Non-pigmented ciliary epithelial cell (primary cell): ENCODE measurements at places on chromosomes 2 and 18.

GRCh38 chr2:118791483-118791882, 56.0 kb downstream of the EN1 start:
- no peak for DNase-seq

DNA sequence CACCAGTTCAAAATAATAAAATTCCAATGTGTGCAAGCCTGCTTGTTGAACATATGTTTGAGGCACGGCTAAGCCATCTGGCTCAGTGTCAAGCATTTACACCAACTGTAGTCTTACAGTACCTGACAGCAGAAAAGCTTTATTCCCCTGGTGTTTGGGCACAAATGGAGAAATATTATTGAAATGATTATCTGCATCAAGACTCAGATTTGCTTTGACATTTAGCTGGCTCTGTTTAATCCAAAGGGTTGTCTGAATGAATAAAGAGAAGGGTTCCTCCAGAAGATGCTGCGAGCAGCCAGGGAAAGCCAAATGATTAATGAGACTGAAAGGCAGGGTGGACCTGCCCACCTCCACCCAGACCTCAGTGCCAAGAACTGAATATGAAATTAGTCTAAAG, 393.2 kb upstream of the GALNT5 start:
- no peak for DNase-seq

DNA sequence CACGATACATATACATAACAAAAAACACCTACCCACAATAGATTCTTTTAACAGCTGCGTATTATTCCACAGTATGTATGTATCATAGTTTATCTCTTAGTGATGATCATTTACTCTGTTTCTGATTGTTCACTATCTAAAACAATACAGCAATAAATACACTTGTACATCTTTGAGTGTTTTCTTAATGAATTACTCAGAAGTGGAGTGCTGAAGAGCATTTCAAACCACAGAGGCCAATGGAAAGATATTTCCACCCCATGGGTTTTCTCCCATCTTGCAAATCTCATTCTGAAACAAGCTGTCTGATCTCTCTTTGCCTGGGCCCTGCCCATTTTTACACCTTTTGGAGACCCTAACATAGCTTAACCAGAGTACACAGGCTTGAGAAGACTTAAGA, 113.8 kb upstream of the KLF7 start:
- DNase-seq: no peak

- DNase-seq: no peak
Measured at GRCh38 chr18:6203791-6204190, 210.9 kb downstream of the L3MBTL4 start.

GRCh38 chr2:211654211-211654780, 884.3 kb downstream of the ERBB4 start:
- no peak for DNase-seq

- DNase-seq: no peak
Measured at GRCh38 chr2:66679442-66679841, 244.5 kb downstream of the MEIS1 start.

DNA sequence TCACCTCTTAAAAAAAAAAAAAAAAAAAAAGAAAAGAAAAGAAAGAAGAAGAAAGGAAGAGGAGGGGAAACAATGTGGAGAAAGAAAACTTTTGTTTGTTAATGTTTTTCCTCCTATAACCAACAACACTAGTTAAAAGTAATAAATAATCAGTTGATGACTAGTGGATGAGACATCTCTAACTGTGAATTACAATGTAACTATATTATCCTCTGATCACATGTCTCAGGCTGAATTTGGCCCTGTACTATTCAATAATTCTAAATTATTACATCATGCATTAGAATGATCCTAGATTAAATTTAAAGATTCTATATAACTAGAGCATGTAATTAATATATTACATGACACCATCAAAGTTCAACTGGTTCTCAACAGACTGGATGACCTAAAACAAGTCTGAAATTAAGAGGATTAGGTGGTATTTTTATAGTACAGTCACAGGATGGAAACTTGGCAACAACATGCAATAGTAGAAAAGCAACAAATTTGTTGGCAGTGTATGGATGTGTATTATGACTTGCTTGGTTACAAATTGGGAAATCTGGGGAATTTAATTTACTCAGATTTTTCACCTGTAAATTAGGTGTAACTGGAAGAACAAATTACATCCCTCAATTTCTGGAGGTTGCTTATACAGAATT, 269.3 kb upstream of the SETBP1 start:
- DNase-seq: no peak

- DNase-seq: no peak
Measured at GRCh38 chr18:51012441-51012840, 17.6 kb upstream of the SMAD4 start.

DNA sequence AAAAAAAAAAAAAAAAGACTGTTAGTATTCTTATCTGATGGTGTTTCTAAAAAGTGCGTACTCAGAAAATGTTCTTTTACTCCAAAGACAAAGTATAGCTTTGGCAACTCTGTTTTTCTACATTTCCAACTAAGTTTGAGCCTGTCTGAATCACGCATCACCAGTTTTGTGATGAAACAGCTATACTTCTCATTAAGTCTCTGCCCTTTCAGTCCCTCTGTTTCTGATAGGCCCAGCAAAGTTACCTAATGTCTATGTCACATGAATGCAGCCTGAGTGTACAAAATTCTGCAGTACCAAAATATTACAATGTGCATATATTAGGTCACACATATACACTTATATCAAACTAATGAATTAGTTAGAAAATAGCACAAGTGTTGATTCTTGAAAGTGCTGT, 22.4 kb downstream of the TWSG1 start:
- DNase-seq: no peak

DNA sequence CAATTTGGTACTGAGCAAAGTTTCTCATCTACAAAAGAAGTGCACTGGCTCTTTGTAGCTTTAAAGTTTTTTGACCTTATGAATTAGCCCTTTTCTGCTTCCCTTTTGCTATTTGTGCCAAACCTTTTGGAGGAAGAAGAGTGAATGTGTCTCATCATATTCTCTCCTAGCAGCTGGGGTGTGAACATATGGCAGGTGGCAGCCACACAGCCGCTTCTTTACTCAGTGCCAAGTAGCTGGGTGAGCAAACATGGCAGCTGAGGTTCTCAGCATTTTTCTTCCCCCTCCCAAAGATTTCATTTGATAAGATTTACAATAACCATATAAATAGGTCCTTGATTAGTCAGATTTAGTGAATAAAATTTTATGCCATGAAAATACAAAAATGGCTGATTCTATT, 46.7 kb upstream of the STK17B start:
- DNase-seq: no peak

- DNase-seq: no peak
Measured at GRCh38 chr2:72788756-72789155, 37.1 kb downstream of the EXOC6B start.

- DNase-seq: no peak
Measured at GRCh38 chr2:202096736-202097135, 23.7 kb downstream of the KIAA2012 start.

GRCh38 chr2:102258386-102259074, 52.8 kb upstream of the IL1RL1 start:
- peak; percentile 94 for DNase-seq

GRCh38 chr18:76167410-76167809, 327.6 kb downstream of the ZNF516 start:
- DNase-seq: no peak

GRCh38 chr2:198930170-198930569, 527.6 kb downstream of the SATB2 start:
- no peak for DNase-seq

DNA sequence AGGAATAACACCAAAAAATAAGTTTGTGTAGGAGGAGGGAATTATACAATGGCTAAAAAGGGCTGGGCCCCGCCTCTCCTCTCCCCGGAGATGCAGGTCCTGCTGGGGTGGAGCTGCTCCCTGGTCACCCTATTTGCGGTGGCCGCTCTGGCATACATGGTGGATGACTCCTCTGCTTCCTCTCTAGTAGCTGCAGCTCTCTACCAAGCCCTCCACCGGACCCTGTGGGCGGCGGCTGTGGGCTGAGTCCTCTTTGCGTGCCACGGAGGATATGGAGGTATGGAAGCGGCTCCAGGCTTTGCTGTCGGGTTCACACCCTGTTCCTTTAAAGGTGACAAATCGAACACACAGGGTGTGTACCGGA, 77.1 kb upstream of the SEC11C start:
- no peak for DNase-seq

GRCh38 chr2:174840436-174840835, 76.2 kb upstream of the CHRNA1 start:
- DNase-seq: peak; percentile 60

GRCh38 chr18:26710470-26711096, 154.9 kb downstream of the AQP4 start:
- DNase-seq: no peak

DNA sequence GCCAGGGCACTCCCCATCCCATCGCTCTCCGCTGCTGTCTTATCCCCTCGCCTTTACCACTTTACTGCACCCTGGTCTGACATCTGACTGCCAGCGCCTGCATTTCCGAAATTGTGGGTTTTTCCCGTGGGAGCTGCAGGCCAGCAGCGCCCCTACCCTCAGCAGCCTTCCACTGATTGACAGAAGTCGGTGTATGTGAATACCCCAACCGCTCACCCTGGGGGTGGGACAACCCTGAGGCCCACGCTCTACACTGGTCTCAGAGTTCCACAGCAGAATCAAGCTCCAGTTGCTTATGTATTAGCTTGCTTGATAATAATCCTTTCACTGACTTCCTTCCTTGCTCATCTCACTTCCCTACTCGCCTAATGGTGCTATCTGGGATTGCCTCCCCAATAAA, 62.0 kb downstream of the POLE4 start:
- no peak for DNase-seq

DNA sequence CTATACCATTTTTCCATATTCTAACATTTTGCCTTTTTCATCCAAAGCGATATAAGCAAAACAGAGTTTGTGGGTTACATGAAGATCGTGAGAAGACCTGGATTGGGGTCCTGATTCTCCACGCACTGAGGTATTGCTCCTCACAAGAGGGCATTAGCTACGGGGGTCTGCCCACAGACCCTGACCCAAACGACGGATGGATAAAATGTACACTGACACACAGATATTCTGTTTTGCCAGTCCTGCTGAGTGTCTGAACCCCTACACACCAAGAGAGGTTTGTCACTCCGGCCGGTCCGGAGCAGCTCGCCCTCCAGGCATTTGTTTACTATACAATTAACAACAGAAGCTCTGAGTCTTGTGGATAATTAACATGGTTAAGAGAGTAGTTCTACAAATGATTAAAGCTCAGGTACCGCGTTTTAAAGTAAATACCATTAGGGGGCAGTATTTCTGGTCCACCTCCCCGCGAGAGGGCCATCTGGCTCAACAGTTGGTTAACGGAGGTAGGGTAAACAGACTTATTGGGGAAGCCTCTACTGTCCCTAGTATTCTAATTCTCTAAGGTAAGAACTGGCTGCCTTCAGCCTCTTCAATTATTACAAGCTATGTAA, 28.4 kb downstream of the SCYGR8 start:
- DNase-seq: no peak

GRCh38 chr2:210461401-210461800, 15.2 kb downstream of the LANCL1 start:
- no peak for DNase-seq

GRCh38 chr18:79947054-79947755, 4.2 kb downstream of the SLC66A2 start:
- DNase-seq: no peak

DNA sequence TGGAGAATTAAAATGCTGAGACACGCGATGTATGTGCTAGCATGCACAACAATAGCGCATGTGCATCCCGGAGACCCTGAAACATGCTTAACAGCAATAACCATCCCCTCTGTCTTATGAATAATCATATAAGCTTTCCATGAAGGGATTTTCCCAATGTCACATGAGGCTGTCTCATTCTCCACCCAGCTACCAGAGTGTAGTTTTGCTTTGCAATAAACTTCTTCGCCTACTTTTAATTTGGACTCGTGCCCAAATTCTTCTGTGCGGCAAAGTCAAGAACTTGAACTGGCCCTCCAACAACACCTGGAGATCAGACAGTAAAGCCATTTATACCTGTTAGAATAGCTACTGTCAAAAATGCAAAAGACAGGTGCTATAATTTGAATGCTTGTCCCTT, 15.5 kb downstream of the LYG1 start:
- DNase-seq: no peak

GRCh38 chr2:219918254-219918653, 290.8 kb downstream of the SLC4A3 start:
- DNase-seq: no peak

DNA sequence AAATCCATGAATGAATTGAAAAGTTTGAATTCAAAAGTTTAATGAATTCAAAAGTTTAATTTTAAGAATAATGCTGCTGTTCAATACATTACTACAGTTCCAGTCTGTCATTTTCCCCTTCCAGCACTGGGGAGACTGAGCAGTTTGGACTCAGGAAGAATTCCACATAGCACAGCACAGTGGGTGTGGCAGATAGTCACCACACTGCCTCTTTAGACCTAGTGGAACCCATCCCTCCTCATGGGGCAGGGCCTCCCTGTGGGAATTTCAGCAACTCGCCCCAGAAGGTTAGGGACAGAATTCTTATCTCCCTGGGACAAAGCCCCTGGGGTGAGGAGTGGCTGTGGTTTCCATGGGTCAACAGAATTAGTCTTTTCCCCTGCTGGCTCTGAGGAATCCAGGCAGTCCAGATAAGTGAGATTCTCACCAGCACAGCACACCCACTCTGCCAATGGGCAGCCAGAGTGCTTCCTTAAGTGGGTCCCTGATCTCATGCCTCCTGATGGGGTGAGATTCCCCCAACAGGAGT, 442.0 kb upstream of the SYT4 start:
- DNase-seq: peak; percentile 15

GRCh38 chr18:3525870-3526420, 76.0 kb downstream of the TGIF1 start:
- DNase-seq: no peak

DNA sequence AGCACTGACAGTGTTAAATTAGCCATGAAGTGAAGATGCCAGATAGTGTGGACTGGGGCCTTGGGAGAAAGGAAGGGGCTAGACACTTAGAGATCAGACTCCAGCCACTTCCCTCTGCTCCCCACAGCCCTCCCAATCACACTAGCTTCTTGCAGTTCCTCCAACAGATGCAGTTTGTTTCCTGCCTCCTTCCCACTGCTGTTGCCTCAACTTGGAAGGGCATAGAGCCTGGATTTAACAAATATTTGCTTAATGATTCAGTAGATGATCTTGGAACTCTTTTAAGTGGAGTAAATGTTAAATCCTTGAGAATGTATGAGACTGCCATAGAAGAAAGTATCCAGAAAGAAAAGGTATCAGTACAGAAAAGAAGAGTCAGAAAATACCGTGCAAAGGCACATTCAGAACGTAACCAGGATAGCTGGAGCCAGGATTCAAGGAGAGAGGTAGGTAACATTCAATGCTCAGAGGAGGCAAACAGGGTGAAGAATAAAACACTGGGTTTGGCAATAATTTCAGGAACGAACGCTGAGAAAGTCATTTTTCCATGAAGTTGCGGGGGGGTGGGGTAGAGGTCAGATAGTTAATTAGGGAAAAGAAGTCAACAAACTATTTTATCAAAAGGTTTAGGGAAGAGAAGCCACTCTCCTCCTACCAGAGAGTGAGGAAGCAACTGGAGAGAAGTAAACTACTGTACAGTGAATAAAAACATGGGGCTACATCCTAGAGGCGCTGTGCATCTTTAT, 1.3 kb upstream of the BZW1 start:
- peak; percentile 54 for DNase-seq
